Stimulated activated CD4-positive, alpha-beta T cell treated with anti-CD3 and anti-CD28 coated beads, Interleukin-2, amount 100 ng/mL, for 48 hours (primary cell): ENCODE measurements at places on chromosomes 1 and 21.
A peak's percentile ranks its signal among the peaks of the same experiment; 100 is the strongest.

- no peak for DNase-seq
Measured at GRCh38 chr1:69126796-69127195, 440.9 kb upstream of the LRRC7 start.

- peak; percentile 56 for DNase-seq
Measured at GRCh38 chr21:45923146-45923545, 58.4 kb upstream of the COL6A1 start.

GRCh38 chr1:193338194-193338593 lies 151.8 kb upstream of the B3GALT2 start:
- DNase-seq = no peak

DNA sequence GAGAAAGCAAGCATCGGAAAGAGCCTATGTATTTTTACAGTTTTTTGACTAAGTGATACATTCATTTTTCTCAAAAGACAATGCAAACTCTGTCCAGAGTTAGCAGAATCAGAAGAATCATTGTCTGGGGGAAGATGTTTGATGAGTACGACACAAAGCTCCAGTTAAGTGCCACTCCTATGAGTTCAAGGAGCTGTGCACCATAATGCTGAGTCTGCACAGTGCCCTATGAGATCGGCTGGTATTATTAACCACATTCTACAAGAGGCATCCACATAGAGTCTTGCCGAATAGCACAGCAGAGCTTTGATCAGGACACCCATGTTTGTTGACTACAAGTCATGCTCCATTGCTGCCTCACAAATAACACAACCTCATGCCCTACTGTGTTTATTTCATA lies 54.9 kb upstream of the RAP1GAP start:
- DNase-seq = no peak

- no peak for DNase-seq
Measured at GRCh38 chr1:182305861-182306260, 85.7 kb downstream of the GLUL start.
